GM12891 (cell line): ENCODE measurements at places on chromosomes 1 and 21.

GRCh38 chr1:54888080-54888733, 1.2 kb upstream of the DHCR24 start:
- no peak for DNase-seq

DNA sequence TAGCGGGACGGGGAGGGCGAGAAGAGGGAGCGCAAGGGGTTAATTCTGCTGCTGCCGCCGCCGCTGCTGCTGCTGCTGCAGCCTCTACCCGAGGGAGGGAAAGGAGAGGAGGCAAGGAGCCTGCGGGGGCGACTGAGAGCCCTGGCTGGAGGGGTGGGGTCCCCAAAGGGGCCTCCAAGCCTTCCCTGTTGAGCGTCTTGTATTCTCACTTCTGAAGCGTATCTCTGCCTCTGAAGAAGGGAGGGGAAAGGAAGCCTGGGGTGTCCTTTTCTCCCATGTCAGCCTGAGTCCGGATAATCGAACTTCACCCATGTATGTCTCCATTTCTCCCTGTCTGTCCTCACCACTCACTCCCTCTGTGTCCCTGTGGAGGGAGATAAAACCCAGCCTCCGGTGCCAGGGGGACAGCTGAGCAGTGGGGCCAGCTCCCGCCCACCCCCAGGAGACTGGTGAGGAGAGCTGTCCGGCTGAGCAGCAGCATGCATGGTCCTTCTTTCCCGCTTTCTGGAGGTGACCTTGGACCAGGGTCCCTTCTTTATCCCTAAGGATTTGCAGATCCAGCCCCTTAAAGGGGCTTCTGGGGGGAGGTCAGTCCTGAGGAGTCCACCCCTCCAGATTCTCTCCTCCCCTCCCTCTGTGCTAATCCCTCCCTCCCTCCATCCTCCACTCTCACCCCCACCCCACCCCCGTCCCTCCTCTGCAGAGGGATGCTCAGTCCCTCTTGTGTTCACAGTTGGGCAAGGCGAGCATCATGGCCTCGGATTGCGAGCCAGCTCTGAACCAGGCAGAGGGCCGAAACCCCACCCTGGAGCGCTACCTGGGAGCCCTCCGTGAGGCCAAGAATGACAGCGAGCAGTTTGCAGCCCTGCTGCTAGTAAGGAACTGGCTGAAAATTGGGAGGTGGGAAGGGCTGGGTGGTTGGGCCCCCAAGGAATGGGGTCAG, 1.0 kb downstream of the NCDN start:
- no peak for DNase-seq

GRCh38 chr1:176785056-176785455, 322.1 kb downstream of the PAPPA2 start:
- no peak for DNase-seq

DNA sequence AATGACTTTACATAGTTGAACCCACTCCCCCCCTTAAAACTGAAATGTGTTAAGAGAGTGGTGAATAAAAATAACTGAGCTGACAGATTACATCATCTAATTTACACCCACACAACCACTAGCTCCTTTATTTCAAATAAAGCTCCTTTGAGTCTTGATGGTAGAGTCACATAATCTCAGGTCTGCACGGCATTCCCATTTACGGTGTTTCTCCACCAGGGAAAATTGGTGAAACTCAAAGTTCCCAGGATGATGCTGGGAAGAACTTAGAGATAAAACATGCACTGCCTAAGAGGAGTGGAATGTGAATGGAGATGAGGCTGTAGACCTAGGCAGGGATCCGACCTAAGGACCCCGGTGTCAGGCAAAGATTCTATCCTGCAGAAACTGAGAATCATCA, 727.8 kb upstream of the ADAMTS5 start:
- DNase-seq = no peak

GRCh38 chr1:19101244-19101643, 108.8 kb downstream of the UBR4 start:
- no peak for DNase-seq
